Smooth muscle cell of the coronary artery (primary cell): ENCODE measurements at places on chromosomes 12 and 14. TPM values are rescaled to one million over a fixed set of nuclear protein-coding genes. Genes with fewer than 3 reads are reported as not detected.

The RCOR1 gene
- 3.7 and 7.0 TPM in 2 replicates for total RNA-seq

The TAS2R10 gene
- total RNA-seq, result 0.23 and 0.53 TPM in 2 replicates

The RPS6KL1 gene
- 0.35 and 0.45 TPM in 2 replicates for total RNA-seq

The TEX52 gene
- total RNA-seq, result not detected in 2 replicates

The KRT2 gene
- total RNA-seq, result not detected in 2 replicates

The RNASE2 gene
- not detected in 2 replicates for total RNA-seq

The FOXN4 gene
- total RNA-seq, result not detected in 2 replicates

The DAO gene
- total RNA-seq, result under 0.01 TPM in 1 of 2 replicates, not detected in the other

The INHBC gene
- not detected in 2 replicates for total RNA-seq

The B3GNT4 gene
- total RNA-seq, result 0.08 TPM in 1 of 2 replicates, not detected in the other

The AICDA gene
- total RNA-seq, result 0.08 TPM in 1 of 2 replicates, not detected in the other

The ACSM4 gene
- total RNA-seq, result not detected in 2 replicates

The TMPRSS12 gene
- not detected in 2 replicates for total RNA-seq

The AJUBA gene
- 19.2 and 54.1 TPM in 2 replicates for total RNA-seq

The PPP1R36 gene
- 0.53 and 0.82 TPM in 2 replicates for total RNA-seq

The KRT78 gene
- total RNA-seq, result not detected in 2 replicates

The PPP1R1A gene
- not detected in 2 replicates for total RNA-seq

The ZDHHC17 gene
- total RNA-seq, result 41.3 and 106 TPM in 2 replicates

The MUCL1 gene
- not detected in 2 replicates for total RNA-seq

The TTC8 gene
- 16.6 and 25.4 TPM in 2 replicates for total RNA-seq

The PPP1R13B gene
- total RNA-seq, result 2.0 and 3.5 TPM in 2 replicates

The REM2 gene
- total RNA-seq, result 0.08 TPM in 1 of 2 replicates, not detected in the other

The PLEKHG3 gene
- total RNA-seq, result 6.2 and 6.3 TPM in 2 replicates

The TSPAN8 gene
- 0.35 and 154 TPM in 2 replicates for total RNA-seq

The LBHD2 gene
- total RNA-seq, result not detected in 2 replicates

The B4GALNT1 gene
- 1.3 and 5.6 TPM in 2 replicates for total RNA-seq

The SLC17A8 gene
- total RNA-seq, result not detected in 2 replicates

The NUP37 gene
- 23.3 and 34.0 TPM in 2 replicates for total RNA-seq

The GLT1D1 gene
- under 0.01 TPM in 1 of 2 replicates, not detected in the other for total RNA-seq

The SLCO1C1 gene
- total RNA-seq, result 0.75 TPM in 1 of 2 replicates, not detected in the other

The A2M gene
- total RNA-seq, result 1.2 and 25.4 TPM in 2 replicates

The LHX5 gene
- not detected in 2 replicates for total RNA-seq

The TAS2R30 gene
- 2.0 and 3.0 TPM in 2 replicates for total RNA-seq

The WIF1 gene
- total RNA-seq, result not detected in 2 replicates

The KDM5A gene
- total RNA-seq, result 41.1 and 49.3 TPM in 2 replicates

The NTS gene
- total RNA-seq, result not detected in 2 replicates

The RPL6 gene
- 271 and 971 TPM in 2 replicates for total RNA-seq

The ETFBKMT gene
- total RNA-seq, result 2.2 and 3.6 TPM in 2 replicates

The XPOT gene
- 60.4 and 89.6 TPM in 2 replicates for total RNA-seq

The FAM186B gene
- total RNA-seq, result 0.12 and 0.23 TPM in 2 replicates

The TRIAP1 gene
- 14.6 and 24.8 TPM in 2 replicates for total RNA-seq
